Lower lobe of right lung (tissue), 2 donors: ENCODE measurements at places on chromosomes 1 and 21. TPM values are rescaled to one million over a fixed set of nuclear protein-coding genes. Genes with fewer than 3 reads are reported as not detected.

DNA sequence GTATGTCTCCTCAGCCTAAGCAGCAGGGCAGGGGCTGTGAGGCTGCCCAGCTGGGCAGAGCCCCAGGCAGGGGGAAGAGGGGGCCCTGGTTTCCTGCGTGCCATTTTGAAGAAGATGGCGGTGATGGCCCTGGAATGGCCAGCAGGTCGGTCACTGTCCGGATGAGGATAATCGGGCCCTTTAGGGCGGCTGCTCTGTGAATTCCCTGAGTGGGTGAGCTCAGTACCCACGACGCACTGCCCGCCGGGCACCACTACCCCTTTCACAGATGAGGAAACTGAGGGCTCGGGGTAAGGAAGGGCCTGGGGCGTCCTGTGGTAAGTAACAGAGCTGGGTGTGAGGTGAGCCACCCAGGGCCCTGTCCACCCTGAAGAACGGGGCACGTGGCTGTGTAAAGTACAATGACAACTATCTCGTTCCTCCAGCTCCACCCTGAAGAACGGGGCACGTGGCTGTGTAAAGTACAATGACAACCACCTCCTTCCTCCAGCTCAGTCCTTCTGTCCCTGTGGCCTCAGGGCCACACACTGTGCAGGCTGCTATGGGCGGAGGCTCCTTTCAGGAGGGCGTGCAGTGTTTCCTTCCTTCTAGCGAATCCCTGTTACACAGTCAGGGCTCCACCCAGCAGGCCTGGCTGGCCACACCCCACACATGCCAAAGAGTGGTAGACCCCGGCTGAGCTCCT is 23.2 kb downstream of the ITGB2 start:
- peak; percentile 77 for DNase-seq

DNA sequence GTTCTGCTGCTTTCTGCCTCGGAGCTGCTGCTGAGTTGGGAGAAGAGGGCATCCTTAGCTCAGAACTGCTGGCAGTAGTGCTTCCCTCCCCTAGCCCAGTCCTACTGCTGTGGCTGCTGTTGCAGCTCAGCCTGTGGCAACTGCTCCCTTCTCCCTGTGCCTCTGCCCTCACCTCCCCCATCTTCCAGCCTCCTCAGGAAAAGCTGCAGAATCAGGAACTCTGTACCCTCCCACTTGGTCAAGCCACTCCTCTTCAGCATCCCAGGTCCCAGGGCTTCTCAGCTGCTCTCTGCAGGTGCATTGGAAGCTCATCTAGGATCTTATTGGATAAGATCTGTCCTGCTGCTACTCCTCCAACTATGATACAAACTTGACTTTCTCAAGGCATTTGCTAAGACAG is 316.7 kb downstream of the BRINP2 start:
- DNase-seq = no peak

The OPTC gene
- total RNA-seq = not detected

The ARHGEF11 gene
- total RNA-seq = 54.5 TPM

The DNASE2B gene
- 26.1 TPM for total RNA-seq

DNA sequence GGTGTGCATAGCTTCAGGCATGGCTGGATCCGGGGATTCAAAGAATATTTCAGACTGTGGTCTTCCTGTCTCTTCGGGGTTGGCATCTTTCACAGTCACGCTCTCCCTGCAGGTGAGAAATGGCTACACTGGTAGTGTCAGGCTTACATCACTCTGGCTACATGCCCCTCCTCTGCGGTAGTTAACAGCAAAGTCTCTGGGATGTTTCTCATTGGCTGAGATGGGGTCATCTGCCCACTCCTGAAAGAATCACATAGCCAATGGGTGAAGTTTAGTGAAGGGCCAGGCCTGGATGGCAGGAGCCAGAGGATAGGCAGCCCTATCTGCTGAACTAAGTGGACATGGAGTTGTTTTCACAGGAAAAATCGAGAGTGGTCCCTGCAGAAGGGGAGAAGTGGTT is 356.5 kb downstream of the MATN1 start:
- DNase-seq = no peak

GRCh38 chr1:33275195-33275594 is 18.9 kb downstream of the ZNF362 start:
- no peak for DNase-seq

The SNX7 gene
- total RNA-seq = 15.2 TPM

- DNase-seq = no peak
These were observed 53.5 kb downstream of the LDLRAD2 start for GRCh38 chr1:21865609-21865942.

GRCh38 chr1:31509124-31510072 is 66.9 kb upstream of the TINAGL1 start:
- DNase-seq = no peak

DNA sequence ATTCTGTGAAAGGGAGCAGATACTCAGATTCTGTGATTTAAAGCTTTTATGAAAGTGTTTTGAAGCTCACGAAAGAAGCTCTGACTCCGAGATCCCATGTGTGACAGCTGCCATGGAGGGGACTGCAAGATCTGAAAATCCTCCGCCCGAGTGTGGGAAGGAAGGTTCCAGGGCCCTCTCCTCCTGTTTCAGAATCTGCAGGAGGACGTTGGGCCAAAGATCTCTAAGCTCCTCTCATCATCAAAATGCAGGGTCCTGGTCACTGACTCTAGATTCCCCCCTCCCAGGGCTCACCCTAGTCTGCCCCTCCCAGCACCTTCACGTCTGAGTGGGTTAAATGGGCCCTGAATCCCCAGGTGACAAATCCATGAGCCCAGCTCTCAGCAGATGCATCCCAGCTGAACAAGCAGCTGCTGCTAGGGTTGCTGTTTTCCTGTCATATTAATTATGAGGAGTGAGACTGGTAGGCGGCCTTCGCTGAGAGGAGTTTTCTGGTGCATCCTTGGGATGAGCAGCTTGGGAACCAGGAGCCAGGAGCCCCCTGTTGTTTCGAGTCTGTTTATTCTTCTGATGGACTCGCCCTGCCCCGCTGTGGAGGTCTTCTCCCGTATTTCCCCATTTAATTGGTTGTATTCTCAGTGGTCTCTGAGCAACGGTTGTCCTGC is 402.0 kb downstream of the MATN1 start:
- DNase-seq = no peak

The RGS8 gene
- not detected for total RNA-seq

DNA sequence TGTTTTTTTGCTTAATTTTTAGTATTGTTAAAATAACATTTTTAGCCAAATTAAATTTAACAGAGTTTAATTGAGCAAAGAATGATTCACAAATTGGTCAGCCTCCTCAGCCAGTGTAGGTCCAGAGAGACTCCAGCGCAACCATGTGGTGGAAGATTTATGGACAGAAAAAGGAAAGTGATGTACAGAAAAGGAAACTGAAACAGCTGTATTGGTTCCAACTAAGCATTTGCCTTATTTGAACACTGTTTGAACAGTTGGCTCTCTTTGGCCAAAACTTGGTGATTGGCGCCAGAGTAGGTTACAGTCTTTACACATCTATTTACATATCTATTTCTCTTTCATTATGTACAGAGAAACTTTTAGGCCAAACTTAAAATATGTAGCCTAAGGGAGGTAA is 19.4 kb downstream of the RPS6KC1 start:
- DNase-seq = no peak

GRCh38 chr1:33343539-33343938 is 22.6 kb upstream of the A3GALT2 start:
- DNase-seq = no peak

DNA sequence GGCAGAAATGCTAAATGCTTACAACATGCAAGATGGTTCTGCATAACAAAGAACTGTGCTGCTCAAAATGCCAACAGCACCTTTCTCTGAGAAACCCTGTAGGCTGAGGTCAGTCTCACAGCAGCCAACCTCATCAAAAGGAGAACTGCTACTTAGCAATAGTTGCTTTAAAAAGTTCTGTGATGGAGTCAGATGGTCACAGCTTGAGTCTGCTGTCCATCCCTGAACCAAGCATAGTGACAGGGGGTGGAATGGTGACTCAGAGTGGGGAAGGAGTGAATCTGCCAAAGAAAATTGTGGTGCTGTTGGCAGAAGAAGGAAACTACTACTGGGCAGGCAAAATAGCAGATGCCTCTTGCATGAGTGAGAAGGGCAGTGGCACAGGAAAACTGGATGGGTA is 106.0 kb upstream of the FAM78B start:
- no peak for DNase-seq

The HSD3B2 gene
- not detected for total RNA-seq

DNA sequence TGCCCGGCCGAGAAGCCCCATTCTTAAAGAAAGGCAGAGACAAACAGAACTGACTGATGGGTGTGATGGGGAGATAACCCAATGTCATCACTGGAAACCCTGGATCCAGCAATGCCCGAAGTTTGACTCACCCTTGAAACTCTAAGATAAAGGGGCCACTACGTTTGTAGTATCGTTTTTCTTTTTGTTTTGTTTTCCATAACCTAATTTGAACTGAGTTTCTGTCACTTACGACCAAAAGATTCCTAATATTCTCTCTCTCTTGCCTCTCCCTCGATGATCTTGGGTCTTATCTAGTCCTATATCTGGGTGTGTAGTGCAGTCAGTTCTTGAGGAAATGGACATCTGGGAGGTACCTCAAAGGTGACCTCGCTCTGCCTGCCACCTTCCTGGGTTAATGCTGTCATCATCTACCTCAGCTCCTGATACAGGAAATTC is 57.8 kb upstream of the ID3 start:
- no peak for DNase-seq

DNA sequence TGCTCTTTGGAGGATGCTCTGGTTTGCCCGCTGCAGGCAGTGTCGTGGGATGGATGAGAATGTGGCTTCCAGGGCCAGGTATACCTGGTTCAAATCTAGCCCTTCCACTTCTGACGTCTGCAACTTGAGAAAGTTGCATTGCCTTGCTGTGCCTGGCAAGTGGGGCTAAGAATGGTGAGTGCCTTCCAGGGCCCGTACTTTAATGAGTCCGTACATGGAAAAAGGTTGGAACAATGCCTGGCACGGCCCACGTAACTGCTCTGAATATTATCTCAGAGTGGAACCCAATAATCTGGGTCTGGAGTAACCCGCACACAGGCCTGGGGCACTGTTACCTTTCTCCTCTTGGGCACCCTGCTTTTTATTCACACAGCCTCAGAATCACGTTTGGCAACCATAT is 146.7 kb upstream of the EDN2 start:
- DNase-seq = no peak

GRCh38 chr1:234971586-234972297 is 156.9 kb downstream of the TOMM20 start:
- DNase-seq = no peak

The MEX3A gene
- total RNA-seq = 0.74 TPM

GRCh38 chr1:165228111-165228655 is 128.3 kb downstream of the LMX1A start:
- DNase-seq = no peak

DNA sequence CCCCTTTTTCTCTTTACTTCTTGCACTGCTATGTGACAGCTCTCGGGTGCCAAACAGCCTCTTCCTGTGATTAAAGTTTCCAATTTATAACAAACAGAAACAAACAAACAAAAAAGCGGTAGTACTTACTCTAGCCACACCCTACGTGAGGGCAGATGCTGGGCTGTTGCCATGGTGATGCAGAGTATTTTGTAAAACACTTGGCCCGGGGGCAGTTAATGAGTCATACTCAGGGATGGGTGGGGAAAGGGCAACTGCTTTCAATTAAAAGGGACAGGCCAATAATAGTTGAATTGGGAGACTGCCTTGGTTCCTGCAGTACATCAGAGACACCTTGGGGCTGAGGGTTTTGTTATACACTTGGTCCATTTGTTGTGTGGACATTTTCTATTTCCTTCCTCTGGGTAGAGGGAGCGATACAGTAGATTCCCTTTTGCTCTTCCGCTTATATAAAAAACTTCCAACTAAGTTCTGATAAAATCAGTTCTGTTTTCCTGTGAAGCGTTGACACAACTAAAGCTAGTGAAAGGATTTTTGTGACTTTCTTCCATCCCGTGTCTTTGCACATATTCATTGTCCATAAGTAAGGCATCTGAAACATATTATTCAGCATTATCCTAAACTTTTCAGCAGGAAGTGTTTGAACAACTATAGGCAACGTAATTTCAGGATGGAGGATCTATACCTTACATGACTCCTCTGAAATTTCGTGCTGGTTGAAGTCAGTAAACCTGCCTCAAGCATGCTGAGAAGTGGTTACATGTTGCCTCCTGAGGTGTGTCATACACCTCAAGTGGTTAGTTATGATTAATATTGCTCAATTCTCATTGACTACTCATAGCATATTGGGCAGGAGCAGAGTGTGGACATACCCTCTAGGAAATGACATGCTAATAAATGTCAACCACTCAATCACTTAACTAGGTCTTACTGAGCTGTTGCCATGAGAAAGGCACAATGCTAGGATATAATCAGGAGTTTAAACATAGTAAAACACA is 36.7 kb upstream of the THEM4 start:
- DNase-seq = peak; percentile 87

GRCh38 chr1:81664341-81664740 is 136.4 kb upstream of the ADGRL2 start:
- no peak for DNase-seq

The PEAR1 gene
- 14.8 TPM for total RNA-seq

DNA sequence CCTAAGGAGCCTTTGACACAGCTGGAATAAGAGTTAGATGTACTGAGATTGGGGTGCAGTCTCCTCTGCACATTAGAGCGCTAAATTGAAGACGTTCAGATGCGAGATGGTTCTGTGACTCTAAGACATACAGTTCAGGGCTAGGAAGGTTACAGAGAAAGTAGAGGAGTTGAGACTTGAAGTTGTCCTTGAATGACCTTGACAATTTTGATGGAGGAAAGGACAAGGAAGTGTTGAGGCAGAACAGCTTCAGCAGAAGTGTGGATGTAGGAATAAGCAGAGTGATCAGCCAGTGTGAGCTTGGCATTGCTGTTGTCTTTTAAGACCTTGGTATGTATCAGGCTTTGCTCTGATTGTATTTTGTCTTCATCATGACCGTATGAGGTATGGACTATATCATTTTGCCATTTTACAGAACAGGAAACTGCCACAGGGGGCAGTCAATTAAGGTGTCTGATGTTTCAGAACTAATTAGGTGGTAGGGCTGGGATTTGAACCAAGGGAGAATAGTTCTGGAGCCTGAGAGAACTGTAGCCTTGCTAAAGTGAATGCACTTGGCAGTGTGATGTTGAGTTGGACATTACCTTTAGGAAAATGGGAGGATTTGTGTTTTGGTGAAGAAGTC is 9.2 kb downstream of the TTF2 start:
- no peak for DNase-seq

GRCh38 chr1:109793486-109794318 is 30.0 kb upstream of the EPS8L3 start:
- peak; percentile 42 for DNase-seq

The MROH9 gene
- 1.2 TPM for total RNA-seq

The SOX13 gene
- 57.8 TPM for total RNA-seq

The NUDT4B gene
- not detected for total RNA-seq

The FCAMR gene
- total RNA-seq = not detected

The LYST gene
- total RNA-seq = 72.4 TPM

The INKA2 gene
- total RNA-seq = 14.7 TPM

The PLA2G2D gene
- 0.27 TPM for total RNA-seq

- no peak for DNase-seq
These were observed 44.6 kb downstream of the WASF2 start for GRCh38 chr1:27445177-27445936.

The S100A2 gene
- 3.8 TPM for total RNA-seq

GRCh38 chr1:200740571-200741208 is 2.0 kb downstream of the CAMSAP2 start:
- no peak for DNase-seq

GRCh38 chr1:155019377-155020245 is 14.0 kb downstream of the DCST2 start:
- DNase-seq = no peak
